OCI-LY7 (cell line): ENCODE measurements at places on chromosomes 6 and 20. TPM values are rescaled to one million over a fixed set of nuclear protein-coding genes. Genes with fewer than 3 reads are reported as not detected.

DNA sequence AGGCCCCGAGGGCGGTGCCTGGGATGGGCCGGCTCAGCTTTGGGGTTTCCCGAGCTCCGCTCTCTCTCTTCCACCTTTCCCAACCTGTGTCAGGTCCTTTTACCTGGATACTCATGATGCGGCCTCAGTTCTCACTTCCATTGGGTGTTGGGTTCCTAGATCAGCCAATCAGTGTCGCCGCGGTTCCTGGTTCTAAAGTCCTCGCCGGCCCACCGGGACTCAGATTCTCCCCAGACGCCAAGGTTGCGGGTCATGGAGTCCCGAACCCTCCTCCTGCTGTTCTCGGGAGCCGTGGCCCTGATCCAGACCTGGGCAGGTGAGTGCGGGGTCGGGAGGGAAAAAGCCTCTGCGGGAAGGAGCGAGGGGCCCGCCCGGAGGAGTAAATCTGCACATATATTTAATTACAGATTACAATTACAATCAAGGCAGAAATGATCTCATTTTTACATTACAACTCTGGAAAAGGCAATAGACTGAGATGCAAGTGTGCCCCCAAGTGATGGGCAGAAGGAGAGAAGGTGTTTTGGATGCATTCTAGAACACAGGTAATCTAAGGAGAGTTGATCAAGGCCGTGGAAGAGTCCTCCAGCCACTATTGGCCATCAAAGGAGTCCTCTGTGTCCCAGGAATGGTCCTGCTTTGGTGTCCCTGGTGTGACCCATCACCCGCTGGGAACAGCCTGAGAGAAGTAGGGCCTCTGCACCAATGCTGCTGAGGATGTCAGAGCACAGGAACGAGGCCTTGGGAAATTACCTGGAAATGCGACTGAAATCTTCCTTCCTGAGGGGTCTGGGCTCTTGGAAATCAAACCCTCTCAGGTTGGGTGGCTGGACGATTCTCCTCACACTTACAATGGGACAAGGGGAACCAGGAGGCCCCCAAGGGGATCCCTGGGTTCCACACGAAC lies 34.7 kb upstream of the MICB start:
- DNase-seq: peak; percentile 86

DNA sequence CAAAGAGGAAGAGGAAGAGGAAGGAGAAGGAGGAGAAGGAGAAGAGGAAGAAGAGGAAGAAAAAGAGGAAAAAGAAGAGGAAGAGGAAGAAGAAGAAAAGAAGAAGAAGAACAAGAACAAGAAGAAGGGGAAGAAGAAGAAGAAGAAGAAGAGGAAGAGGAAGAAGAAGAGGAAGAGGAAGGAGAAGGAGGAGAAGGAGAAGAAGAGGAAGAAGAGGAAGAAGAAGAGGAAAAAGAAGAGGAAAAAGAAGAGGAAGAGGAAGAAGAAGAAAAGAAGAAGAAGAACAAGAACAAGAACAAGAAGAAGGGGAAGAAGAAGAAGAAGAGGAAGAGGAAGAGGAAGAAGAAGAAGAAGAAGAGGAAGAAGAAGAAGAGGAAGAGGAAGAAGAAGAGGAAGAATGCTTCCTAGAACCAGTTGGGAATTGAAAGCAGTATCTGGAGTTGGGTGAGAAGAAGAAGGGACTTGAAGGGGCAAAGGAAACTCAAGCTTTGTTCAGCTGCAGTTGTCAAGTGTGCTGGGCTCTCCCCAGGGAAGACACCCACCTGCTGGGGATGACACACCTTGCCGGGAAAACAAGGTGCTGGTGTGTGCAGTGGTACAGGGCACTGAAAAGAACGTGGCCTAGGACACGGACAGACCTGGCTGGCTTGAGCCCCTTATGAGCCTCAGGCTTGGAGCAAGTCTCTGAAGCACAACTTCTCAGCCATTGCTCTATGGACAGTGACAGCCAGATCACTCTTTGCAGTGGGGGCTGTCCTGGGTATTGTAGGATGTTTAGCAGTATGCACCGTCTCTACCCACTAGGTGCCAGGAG lies 30.1 kb upstream of the ARFGEF2 start:
- DNase-seq: no peak

GRCh38 chr6:145224450-145224849 lies 510.9 kb downstream of the EPM2A start:
- no peak for DNase-seq

DNA sequence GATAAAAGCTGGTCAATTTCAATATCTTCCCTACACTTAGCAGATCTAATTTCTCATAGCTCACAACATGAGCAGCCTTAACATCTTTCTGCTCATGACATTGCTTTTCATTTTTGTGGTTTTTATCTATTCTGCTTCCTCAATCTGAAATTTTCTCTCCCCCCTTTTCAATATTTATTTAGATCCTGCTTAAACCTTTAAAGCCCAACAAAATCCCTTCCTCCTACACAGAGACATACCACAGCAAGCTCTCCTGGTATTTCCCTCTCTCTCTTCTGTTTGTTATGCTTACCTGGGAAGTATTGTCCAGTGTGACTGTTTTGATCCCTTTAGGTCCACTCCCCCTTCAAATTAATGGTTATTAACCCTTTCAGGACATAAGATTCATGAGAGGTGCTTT lies 582.5 kb downstream of the RFPL4B start:
- DNase-seq: no peak

DNA sequence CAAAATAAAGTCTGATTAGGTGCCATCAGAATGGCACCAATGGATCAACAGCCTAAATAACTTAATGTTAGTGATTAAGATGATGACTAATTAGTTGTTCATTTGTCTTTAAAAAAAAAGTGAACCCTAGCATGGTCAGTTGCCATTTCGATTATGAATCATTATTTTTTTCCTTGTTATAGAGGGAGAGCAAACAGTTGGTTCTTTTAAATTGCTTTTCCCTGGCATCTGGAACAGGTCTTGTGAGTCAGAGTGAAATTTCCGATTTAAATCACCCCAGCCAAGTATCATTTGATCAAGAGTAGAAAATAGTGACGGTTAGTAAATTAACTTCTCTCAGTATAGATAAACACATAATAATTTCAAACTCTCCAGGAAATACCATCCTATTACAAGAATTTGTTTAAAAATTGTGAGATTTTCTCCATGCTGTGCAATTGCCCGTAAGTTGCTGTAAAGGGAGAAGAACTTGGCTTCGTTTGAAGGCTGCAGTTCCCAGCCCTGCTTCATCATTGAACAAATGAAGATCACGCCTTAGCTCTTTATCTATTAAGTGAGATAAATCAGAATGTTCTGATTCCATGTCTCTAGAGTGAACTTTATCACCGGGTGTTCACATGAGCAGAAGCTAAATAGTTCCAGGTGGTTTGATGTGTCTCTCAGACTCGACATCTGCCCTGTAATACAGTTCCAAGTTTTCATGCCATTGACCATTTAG lies 741.3 kb downstream of the DOK5 start:
- DNase-seq: no peak

DNA sequence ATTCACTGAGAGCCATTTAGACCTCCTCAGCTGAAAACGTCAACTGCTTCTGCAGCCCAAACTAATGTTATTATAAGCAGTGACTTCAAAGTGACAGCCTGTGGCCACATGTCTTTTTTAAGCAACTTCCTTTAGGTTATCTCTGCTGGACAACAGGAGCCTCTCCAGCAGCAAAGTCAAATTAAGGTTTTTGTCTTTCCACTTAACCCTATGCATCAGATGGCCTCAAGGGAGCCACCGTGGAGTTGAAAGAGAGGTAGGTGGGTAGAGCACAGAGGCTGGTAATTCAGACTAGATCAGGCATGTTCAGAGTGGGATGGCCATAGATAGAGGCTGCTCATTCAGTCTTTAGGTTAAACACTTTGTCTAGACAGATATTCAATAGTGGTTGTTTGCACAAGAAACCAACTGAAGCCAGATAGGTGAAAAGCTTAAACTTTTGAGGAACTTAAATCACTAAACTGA lies 300.6 kb upstream of the ECI2 start:
- no peak for DNase-seq

- no peak for DNase-seq
These were observed 538 bp upstream of the ENPP1 start for GRCh38 chr6:131807321-131807643.

GRCh38 chr20:43943725-43944124 lies 29.1 kb downstream of the TOX2 start:
- no peak for DNase-seq

GRCh38 chr20:840858-841567 lies 7.5 kb downstream of the FAM110A start:
- peak; percentile 33 for DNase-seq

GRCh38 chr6:15653581-15653980 lies 9.2 kb downstream of the DTNBP1 start:
- no peak for DNase-seq

- peak; percentile 27 for DNase-seq
These were observed 520.8 kb downstream of the EPM2A start for GRCh38 chr6:145214570-145214969.

GRCh38 chr20:2640260-2640659 lies 12.2 kb upstream of the NOP56 start:
- no peak for DNase-seq

GRCh38 chr20:62441987-62442539 lies 14.7 kb upstream of the RBBP8NL start:
- DNase-seq: no peak

GRCh38 chr6:161246725-161247124 lies 27.1 kb downstream of the AGPAT4 start:
- DNase-seq: no peak

GRCh38 chr20:38067717-38068365 lies 34.3 kb downstream of the RPRD1B start:
- no peak for DNase-seq

DNA sequence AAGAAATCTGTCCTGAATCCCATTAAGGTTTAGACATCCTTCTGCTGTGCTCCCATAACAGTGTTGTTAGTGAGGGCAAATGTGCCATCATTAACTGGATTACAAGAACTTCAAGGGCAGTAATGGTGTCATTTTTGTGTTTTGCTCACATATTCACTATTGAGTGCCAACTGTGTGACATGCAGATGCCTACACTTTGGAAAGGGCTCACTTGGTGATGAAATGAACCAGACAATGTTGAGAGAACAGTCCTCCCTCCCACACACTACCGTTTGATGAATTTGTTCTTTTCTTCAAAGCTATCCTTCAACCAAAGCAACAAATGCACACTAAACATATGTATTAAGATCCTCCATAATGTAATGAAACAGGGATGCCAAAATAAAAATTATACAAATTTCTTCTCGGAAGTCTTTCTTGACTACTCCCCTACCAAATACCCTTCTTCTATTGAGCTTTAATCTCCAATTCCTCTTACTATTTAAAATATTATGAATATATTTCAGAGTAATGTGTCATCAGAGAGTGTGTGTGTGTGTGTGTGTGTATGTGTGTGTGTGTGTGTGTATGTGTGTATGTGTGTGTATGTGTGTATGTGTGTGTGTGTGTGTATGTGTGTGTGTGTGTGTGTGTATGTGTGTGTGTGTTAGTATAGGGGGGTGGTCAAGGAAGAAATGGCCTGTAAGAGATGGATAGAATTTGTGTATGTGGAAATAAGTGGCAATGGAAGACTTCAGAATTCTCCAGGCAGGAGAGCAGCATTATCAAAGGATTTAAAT lies 92.3 kb upstream of the ENPP5 start:
- no peak for DNase-seq

- no peak for DNase-seq
These were observed 207.8 kb downstream of the JARID2 start for GRCh38 chr6:15453622-15454021.

GRCh38 chr6:11773013-11773412 lies 5.6 kb downstream of the ADTRP start:
- no peak for DNase-seq

DNA sequence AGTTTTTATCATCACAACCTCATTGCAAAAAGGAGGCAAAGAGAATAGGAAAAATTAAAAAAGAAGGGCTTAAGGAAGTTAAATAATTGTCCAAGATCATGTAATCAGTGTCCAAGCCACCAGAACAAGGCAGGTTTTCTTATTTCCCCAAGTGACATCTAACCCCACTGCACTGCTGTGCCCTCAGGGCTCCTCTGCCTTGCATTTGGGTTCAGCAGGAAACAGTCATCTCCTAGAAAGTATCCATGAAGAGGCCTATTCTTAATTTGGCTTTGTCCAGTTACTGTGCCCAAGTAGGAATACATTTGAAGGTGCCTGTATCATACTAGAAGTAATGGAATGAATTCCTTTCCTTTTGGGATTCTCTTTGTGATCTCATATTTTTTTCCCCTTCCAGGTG lies 10.5 kb downstream of the TMEM14A start:
- DNase-seq: no peak

- no peak for DNase-seq
These were observed 269.0 kb downstream of the COL12A1 start for GRCh38 chr6:74936886-74937285.

DNA sequence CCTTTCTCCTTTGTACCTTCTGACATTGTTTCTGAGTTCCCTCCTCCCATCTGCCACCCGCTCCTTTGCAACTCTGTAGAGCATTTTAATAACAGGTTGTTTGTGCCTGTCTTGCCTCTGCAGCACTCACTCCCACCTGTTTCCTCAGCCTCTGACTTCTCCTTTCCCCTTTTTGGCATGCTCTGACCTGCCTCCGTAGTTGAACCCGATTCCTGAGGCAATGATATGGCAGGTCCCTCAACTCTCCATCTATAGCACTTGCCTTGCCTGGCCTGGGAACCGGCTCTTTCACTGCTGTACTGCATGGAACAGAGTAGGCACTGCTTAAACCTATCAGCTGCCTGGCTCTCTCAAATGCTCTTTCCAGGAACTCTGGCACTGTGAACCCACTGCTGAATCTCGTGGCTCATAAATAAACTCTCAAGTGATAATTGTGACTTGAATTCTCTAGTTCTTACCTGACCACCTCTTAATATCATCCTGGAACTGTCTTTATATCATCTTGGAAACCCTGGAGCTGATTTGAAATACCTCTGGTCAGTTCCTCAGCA lies 50.3 kb downstream of the UTRN start:
- DNase-seq: peak; percentile 35

DNA sequence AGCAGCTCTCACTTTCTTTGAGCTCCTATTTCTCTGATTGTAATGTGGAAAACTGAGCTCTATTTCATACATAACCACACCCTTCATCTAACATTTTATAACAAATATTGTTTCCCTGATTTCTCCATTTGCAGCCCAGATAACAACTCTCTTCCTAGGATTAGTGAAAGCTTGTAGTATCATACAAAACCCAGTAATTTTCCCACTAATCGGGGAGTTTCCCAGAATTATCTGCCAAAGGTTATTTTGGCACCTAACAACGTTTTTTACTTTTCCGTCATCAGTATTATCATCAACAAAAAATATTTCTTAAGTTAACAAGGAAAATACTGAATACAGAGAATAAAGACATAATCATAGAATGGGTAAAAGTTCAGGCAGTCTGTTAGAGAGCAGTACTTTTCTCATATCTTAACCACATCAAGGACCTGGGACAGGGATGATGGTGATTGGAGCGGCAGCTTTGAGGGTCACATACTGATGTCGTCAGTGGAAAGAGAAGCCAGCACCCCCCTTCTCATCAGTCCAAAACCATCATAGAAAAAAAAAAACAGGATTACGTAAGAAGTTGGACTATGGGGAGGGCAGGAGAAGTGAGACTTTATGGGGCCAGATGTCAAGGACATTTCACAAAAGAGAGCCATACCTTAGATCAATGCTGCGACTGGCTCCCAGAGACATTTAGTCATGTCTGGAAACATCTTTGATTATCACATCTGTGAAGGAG lies 166.1 kb upstream of the TNFAIP3 start:
- no peak for DNase-seq

The PRR18 gene
- total RNA-seq: 0.13 TPM in 1 of 2 replicates, not detected in the other

The SLC32A1 gene
- total RNA-seq: not detected in 2 replicates

The RAB44 gene
- not detected in 2 replicates for total RNA-seq

The ZNF831 gene
- total RNA-seq: 6.3 and 7.3 TPM in 2 replicates

The TAAR6 gene
- total RNA-seq: not detected in 2 replicates

The ADAM33 gene
- total RNA-seq: not detected in 2 replicates

The DLL1 gene
- 0.28 TPM in 1 of 2 replicates, not detected in the other for total RNA-seq

The LY6G5B gene
- total RNA-seq: 28.7 and 32.0 TPM in 2 replicates

The DLK2 gene
- not detected in 2 replicates for total RNA-seq

The MOG gene
- not detected in 2 replicates for total RNA-seq

The CDH26 gene
- 0.26 and 0.36 TPM in 2 replicates for total RNA-seq

The EYS gene
- not detected in 2 replicates for total RNA-seq
